Pancreas (tissue), 10 donors: ENCODE measurements at places on chromosomes 4 and X.

DNA sequence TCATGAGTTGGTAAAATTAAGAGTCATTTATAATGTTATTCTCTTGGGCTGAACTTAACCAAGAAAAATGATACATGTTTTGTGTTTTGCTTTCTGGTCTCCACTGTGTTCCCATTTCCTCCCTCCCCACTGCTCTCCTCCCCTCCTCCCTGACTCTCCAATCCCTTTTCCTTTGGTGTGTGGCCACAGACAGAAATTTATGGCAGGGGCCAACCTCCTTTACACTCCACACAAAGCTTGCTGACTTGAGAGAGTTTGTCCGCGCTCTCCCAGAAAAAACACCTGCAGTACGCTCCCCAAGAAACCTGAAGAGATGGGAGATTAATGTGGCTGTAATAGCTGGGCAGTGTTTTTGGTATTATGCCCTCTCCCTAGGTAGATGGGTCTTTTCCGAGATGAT is 88.9 kb downstream of the ALPK1 start:
- H3K36me3 ChIP-seq = no peaks in the 10 kb centered on the region
- no peak for DNase-seq
- H3K4me3 ChIP-seq = no peak overlapping the region
- no peaks in the 10 kb centered on the region for H3K4me1 ChIP-seq
- H3K27me3 ChIP-seq = no peaks in the 10 kb centered on the region

GRCh38 chr4:109440948-109441347 is 7.3 kb downstream of the SEC24B start:
- DNase-seq = no peak
- H3K27ac ChIP-seq = no peak overlapping the region
- H3K4me3 ChIP-seq = no peak overlapping the region
- peaks cover 26% of the 10 kb centered on the region for H3K4me1 ChIP-seq
- no peaks in the 10 kb centered on the region for H3K27me3 ChIP-seq
- H3K36me3 ChIP-seq = peaks cover 2% of the 10 kb centered on the region

DNA sequence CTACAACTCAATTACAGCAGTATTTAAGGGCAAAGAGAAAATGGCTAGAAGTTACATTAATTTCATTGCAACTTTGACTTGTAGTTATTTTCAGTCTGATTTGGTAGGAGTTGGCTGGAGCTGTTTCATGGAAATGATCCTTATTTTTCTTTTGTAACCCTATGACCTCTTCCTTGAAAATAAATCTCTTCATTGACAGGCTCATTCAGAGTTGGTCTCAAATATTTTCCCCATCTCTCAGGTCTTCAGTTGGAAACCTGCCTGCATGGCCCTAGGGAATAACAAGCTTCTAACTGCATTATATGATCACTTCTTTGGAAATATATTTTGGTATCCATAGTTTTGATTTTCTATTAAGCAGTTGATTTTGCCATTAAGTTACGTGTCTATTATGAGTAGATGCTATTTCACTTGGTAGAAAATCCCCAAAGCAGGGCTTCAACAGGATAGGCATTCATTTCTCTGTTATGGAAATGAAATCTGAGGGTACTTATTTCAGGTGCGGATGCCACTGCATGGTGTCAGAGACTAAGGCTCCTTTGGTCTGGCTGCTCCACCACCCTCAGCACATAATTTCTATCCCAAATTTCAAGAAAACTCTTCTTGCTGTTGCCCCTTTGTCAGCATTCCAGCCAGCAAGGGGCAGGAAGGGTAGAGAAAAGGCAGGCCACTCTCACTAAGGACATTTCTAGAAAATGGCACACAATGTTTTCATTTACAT is 502.5 kb downstream of the SPRY1 start:
- H3K4me3 ChIP-seq = no peak overlapping the region
- no peaks in the 10 kb centered on the region for H3K36me3 ChIP-seq
- no peaks in the 10 kb centered on the region for H3K4me1 ChIP-seq
- H3K27ac ChIP-seq = no peak overlapping the region
- DNase-seq = no peak

DNA sequence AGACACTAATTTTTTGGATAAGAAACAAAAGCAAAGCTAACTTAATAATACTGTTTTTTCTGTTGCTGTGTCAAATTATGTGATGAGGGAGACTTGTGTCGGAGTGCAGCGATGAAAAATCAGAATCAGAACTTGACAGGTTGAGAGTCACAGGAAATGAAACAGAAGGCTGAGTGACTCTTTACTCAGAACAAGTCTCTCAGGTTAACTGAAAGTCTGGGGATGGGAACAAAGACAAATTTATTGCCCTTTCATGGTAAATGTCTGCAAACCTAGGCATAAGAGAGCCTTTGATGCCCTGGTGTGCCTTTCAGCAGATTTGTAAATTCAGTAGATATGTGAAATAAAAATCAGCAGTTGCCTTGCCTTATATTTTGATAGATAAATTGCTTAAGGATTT is 96.0 kb downstream of the ADGRL3 start:
- H3K27ac ChIP-seq = no peak overlapping the region
- no peaks in the 10 kb centered on the region for H3K4me1 ChIP-seq
- no peak for DNase-seq

GRCh38 chrX:74187211-74187610 is 116.8 kb upstream of the ZCCHC13 start:
- no peaks in the 10 kb centered on the region for H3K36me3 ChIP-seq
- H3K4me1 ChIP-seq = no peaks in the 10 kb centered on the region
- no peaks in the 10 kb centered on the region for H3K27me3 ChIP-seq
- no peak overlapping the region for H3K4me3 ChIP-seq
- no peak overlapping the region for H3K27ac ChIP-seq
- DNase-seq = no peak

DNA sequence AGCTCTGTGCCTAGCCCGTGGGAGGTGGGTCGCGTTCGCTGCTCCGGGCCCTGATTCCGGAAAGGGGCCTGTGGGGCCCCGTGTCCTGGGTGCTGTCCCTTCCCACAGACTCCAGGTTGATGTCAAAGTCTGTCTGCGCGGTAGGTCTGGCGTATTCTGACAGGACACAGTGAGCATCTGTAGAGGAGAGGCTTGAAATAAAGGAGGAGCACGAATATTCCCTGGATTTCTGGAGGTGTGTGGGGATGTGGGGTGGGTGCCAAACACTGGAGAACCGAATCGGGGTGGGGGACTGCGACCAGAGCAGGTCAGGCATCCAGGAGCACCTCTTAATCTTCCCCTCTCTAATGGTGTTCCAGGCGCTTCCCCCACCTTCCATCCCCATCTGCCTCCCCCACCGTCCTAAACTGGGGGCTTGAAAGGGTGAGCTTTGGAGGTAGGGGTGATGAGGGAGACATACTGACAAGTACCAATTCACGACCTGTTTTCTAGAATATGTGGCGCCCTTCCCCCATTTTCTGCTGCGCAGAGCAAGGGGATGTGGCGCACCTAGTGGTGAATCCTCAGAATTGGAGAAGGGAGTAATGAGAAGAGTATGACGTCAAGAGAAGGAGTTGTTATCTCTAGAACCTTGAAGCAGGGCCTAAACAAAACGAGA is 877 bp downstream of the GPRASP1 start:
- H3K4me3 ChIP-seq = peak overlapping the region; percentile 53
- H3K27me3 ChIP-seq = no peaks in the 10 kb centered on the region
- H3K27ac ChIP-seq = peak overlapping the region; percentile 12
- H3K36me3 ChIP-seq = no peaks in the 10 kb centered on the region

DNA sequence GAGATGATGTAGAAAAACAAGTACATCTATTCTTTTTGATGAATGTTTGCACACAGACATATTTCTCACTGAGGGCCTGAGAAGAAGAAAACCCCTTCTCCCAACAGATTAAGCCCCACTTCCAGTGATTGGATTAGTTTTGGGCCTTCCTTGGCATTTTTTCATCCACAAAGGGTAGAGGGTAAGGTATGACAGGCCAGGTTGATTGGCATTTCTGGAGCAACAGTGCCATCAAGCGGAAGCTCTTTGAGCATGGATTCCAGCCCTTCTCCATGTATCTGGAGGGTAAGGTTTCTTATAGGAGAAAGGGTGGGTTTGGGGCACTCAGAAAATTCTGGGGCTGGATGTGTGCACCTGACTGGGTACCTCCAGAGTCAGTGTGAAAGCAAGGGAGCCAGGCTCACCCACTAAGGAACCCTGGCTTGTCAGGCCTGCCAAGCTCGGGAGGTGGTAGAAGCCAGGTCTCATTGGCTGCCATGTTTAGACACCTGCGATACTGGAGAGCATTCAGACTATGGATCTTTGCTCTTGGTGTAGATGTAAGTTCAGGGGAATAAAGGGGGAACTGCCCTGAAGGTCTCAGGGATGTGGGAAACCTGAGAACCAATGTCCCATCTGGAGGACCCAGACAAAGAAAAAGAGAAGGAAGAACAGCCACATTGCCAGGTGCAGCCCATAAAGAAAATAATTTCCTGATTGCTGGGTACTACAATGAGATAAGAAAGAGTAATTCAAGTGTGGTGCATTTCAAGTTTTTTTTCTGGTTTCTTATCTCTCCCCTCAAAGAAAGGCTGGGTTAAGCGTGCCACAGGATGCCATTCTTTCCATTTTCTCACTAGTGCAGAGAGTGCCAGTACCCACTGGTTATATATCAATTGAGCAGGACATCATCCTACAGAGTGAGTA is 222.3 kb upstream of the AGTR2 start:
- H3K4me1 ChIP-seq = no peaks in the 10 kb centered on the region
- no peaks in the 10 kb centered on the region for H3K36me3 ChIP-seq
- DNase-seq = no peak
- no peaks in the 10 kb centered on the region for H3K27me3 ChIP-seq

- no peak overlapping the region for H3K4me3 ChIP-seq
- H3K27ac ChIP-seq = no peak overlapping the region
- DNase-seq = no peak
- no peaks in the 10 kb centered on the region for H3K36me3 ChIP-seq
- no peaks in the 10 kb centered on the region for H3K4me1 ChIP-seq
Observed at GRCh38 chr4:149248191-149248764, 567.4 kb downstream of the IQCM start.

- no peaks in the 10 kb centered on the region for H3K4me1 ChIP-seq
- no peak overlapping the region for H3K27ac ChIP-seq
- no peak overlapping the region for H3K4me3 ChIP-seq
- DNase-seq = peak; percentile 15
- no peaks in the 10 kb centered on the region for H3K36me3 ChIP-seq
Observed at GRCh38 chr4:72505314-72505744, 63.7 kb downstream of the ADAMTS3 start.

DNA sequence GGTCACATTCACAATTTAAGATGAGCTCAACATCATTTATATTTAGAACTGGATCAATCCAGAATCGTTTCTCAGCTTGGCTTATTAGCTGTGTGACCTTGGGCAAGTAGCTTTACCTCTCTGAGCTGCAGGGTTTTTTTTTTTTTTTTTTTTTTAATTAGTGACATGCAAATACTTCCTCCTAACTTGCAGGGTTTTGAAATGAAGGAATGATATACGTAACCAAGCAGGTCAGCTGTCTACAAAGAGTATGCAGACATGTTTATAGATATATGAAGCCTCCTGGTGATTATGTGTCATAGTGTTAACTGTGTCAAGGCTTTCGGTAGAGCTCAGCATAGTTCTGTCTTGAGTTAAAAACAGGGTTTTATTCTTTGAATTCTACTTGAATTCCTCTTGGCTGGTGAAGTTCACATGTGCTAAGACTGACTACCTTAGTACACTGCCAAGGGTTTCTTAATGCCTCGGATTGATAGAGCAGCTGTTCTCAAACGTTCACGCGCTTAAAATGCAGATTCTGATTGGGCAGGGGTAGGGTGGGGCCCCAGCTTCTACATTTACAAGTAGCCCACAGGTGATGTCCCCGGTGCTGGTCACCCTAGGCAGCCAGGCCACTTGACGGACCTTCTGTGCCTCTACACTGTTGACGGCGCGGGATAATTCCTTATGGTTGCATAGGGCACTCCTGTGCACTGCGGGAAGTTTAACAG is 654 bp upstream of the STS start:
- peaks cover 22% of the 10 kb centered on the region for H3K4me1 ChIP-seq
- DNase-seq = no peak
- H3K36me3 ChIP-seq = no peaks in the 10 kb centered on the region
- H3K27me3 ChIP-seq = no peaks in the 10 kb centered on the region
